ENCODE measurements at places on chromosomes 11 and 22.

GRCh38 chr22:31162015-31162765 lies 2.2 kb downstream of the RNF185 start:
- DNase-seq: no peak

GRCh38 chr11:126162306-126163030 lies 49.0 kb downstream of the RPUSD4 start:
- DNase-seq: no peak

DNA sequence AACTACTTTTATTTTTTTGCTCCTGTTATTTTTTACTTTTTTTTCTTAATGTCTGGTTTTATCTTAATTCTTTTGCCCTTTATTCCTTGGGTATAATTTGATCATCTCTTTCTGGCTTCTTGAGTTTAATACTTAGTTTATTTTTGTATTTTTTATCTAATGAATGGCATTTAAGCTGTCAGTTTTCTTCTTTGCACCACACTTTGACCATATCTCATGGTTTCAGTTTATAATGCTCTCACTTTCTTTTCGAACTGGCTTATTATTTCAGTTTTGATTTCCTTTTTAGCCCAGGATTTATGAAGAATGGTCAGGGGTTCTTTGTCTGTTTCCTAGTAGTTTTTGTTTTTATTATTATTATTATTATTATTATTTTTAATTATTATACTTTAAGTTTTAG lies 48.3 kb downstream of the QSER1 start:
- no peak for DNase-seq

GRCh38 chr11:72697814-72698213 lies 23.6 kb upstream of the PDE2A start:
- no peak for DNase-seq

All from H54 (cell line).